ENCODE measurements at places on chromosomes 3 and 15.

DNA sequence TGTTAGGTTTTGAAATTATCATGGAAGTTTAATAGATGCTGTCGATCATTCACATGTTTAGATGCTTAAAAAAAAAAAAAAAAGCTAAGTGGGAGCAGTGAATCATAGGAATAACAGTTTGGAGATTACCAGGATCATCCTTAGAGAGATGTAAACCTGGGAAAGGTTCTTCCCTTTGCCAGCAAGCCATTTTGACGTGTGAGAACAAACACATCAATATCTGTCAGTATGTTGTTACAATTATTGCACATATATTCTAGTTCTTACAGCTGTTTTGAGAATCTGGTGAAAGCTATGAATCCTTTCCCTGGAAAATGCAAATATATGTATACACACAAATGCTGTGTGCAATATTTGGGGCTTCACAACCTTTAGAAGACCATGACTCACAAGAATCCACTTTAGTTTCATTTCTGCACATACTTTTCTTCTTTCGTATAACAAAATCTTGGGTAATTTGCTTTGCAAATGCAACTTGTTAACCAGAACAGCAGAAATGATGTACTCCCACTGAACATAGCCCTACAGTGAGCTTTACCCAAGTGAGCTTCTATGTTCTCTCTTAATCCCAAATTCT, 12.0 kb downstream of the NFKBIZ start:
- no peak for DNase-seq

GRCh38 chr15:43527802-43528541, 10.6 kb downstream of the MAP1A start:
- no peak for DNase-seq

- no peak for DNase-seq
Observed at GRCh38 chr15:25739687-25740121, 123.4 kb downstream of the ATP10A start.

- DNase-seq: no peak
Observed at GRCh38 chr3:46898321-46899150, 21.0 kb downstream of the PTH1R start.

DNA sequence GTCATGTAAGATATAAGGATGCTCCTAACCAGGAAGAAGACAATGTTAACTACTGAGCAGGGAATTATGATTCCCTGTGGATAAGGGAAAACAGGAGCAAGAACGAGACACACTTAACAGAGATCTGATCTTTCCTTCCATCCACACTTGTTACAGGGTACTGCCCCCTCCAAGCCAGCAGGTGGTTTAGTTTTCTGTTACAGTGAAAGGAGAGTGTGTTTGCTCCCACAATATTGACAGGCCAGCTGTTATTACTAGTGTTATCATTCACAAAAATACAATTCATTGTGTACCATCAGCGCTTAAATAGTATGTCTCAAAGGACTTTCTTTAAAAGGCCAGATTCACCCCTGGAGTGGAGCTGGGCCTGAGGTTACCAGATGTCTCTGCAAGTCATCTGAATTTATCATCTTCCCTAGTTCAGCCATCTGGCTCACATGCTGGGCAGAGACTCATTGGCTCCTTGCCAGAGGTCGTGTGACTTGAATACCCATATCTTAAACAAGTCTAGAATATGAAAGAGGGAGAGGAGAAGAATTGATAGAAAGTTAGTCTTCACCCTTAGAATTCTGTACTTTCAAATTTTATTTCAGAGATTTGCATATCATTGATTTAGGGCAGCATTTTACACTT, 16.8 kb upstream of the FMN1 start:
- DNase-seq: no peak

Measured in SK-N-MC (cell line).